ENCODE measurements at places on chromosomes 16 and 17.

- no peak for DNase-seq
Measured at GRCh38 chr16:60811657-60812056, 1224.6 kb downstream of the CDH8 start.

DNA sequence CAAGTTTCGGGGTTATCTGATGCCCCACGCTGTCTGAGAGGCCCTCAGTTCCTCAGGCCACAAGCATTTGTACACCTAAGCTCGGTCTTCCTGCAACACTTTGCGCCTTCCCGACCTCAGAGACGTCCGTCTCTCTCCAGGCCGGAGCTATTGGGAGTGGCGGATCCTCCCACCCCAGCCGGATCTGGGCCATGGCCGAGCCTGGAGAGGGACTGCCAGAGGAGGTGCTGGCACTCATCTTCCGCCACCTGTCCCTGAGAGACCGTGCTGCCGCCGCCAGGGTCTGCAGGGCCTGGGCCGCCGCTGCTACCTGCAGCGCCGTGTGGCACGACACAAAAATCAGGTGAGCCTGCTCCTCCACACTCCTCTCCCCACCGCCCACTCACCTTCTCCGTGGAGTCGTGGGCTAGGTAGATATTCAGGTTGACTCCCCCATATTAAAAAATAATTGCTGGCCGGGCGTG lies 1.9 kb downstream of the FBXL8 start:
- no peak for DNase-seq

DNA sequence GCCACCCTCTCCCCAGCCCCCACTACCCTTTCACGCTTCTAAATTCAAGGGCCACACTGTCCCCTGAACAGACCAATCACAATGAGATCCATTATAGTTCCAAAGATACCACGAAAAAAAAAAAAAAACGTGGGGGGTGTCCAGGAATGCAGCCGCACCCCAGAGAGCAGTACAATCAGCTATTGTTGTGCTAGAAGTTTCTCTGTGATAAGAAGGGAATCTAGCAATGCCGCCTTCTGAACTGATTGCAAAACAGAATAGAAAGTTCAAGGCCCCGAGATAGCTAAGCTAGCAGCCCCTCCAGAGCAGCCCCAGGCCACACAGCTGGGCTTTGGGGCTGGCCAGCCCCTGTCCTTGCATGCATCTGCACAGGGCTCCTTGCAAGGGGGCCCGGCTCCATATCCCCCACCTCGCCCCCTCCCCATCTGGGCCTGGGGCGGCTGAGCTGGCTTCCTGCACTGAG lies 86.9 kb upstream of the CBX4 start:
- DNase-seq = no peak

- DNase-seq = no peak
Measured at GRCh38 chr17:58283674-58284612, 3.2 kb upstream of the MPO start.

DNA sequence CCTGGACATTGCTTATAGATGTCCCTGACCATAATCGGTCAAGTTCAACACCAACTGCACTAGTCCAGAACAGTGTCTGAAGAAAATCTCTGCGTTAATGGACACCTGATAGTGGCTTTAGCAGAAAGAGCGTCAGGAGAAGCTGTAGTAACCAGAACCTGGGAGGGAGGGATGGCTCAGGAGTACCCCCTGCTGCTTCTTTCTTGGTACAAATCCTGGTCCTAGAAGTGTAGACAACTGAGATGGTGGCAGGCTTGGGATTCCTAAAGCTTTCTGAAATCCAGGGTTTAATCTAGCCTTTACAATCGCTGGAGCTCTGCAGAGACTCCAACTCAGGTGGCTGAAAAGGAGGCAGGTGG lies 5.4 kb downstream of the MAP3K14 start:
- no peak for DNase-seq

DNA sequence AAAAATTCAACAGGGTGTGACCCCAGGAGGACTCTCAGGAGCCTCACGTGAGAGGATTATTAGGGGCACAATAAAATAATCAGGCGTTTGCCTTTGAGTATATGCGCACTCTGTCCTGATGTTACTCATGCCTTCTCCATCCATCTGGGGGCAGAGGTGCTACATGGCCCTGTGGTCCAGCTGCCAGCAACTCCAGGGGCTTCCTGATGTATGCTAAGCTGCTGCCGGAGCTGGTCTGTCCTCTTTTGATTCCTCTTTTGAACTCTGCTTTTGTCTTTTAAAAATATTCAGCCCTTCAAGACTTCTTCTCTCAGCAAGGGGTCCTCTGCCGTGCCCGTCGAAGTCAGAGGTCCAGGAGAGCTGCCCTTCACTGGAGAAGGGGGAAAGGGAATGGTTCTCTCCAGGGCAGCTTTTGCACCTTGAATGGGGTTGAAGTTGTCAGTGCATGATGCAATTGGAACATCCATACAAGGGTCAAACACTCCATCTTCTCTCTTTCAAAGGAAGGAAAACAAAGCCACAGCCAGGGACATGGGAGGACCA lies 431.4 kb downstream of the SHISA9 start:
- DNase-seq = no peak

- no peak for DNase-seq
Measured at GRCh38 chr16:79747688-79748087, 147.2 kb upstream of the MAF start.

- DNase-seq = no peak
Measured at GRCh38 chr17:73286863-73287296, 24.9 kb downstream of the CDC42EP4 start.

GRCh38 chr17:55632893-55633292 lies 89.8 kb downstream of the TMEM100 start:
- no peak for DNase-seq

DNA sequence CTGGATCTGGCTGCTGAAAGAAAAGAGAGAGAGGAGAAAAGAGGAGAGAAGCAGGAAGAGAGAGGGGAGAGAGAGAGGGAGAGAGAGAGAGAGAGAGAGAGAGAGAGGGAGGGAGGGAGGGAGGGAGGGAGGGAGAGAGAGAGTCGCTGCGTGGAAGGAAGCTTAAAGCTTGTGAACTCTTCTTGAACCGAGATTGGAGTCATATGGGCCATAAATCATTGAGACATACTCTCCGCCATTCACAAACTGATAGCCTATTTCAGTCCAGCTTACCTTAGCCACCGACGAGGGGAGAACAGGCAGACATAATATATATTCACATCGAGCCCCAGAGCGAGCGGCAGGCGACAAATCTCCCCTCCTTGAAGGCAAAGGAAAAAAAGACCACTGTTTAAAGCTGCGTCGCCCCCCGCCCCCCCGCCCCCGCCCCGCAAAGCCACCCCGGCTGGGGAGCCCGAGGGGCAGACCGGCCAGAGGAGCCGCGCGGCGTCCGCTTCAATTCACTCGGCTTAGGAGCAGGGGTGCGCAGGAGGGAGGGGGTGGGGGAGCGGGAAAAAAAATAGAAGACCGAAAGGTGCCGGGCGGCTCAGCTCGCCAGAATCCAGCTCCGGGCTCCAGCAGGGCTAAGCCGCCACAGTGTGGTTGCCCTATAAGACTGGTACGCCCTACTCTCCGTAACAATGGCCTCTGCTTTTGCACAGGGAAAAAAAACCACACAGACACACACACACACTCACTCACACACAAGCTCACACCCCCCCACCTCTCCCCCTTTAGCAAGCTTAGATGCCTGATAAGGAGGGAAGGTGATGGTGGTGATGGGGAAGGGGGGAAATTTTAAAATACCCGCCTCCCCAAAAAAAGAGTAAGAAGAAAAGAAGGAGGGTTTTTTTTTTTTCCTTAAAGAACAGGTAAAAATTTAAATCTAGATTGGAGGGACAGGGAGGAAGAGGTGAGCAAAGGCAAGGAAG lies 10.6 kb upstream of the HOXB2 start:
- DNase-seq = no peak

GRCh38 chr16:56190677-56191155 lies 573 bp upstream of the GNAO1 start:
- no peak for DNase-seq

GRCh38 chr17:62980842-62981241 lies 14.8 kb downstream of the TANC2 start:
- DNase-seq = no peak

DNA sequence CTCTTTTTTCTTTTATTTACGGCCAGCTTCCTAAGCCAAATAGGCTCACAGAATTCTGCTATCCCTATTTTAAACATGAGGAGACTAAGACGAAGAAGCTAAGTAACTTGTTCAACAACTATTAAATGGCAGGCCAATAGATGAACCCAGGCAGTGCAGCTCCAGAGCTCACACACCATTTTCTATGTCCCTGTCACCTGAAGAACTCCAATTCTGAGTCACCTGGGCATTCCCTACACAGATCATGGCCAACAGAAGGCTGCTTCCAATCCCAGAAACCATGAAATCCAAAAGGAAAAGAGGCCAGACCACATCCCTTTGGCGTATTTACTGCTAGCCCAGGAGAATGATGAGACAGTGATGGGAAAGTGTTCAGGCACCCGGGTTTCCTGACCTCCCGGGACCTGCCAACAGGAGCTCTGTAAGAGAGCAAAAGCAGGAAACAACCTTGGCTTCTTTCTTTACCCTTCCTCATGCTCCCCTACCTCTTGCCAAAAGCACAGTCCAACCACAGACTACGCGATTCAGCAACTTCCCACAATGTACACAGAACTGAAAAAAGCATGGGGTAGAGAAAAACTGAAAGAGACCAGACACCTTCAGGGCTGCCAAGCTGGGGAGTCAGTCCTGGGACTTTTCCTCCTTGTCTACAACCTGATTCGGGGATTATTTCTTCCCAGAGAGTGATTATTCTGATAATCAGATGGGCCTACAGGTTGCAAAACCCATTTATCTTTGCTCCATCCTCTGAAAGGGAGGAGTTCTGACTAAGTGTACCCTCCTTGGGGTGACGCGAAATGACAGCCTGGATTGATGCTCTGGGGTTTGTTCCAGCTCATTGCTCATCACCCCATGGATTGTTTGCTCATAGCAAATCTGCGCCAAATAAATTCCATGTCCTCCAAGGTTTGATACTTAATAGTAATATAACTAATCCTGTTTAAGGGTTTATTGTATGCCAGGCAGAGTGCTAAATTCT lies 47.8 kb upstream of the HAS3 start:
- no peak for DNase-seq

DNA sequence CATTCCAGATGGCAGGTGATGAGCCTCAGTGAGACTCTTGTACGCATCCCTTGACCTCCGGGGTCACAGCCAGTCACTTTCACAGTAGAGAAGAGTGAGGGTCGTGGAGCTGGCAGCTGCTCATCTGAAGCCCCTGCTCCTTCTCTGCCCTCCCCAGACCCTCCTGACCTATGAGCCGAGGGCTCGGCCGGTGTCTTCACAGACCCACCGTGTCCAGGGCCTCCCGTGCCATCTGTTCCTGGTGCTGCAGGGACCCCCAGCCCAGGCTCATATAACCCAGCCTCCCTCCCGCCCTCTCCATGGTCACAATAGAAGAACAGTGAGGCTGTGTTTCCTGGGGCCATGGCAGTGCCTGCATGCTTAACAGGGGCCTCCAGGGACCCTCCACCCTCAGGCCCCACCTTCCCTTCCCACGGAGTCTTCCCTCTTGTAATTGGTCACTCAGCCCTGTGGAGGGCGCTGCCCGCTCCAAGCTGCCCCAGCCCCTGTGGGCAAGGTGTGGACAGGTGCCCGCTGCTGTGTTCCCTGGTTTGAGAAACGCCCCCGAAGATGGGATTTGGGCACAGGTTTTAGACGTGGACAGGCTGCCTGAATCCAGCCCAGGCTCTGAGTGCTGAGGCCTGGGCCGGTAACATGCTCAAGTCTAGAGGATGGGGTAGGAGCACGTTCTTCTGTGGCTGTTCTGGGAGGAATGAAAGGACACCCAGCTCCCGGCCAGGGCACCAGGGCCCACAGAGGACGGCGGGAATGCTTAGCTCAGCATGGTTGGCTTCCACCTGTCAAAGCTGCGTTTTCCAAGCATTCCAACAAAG lies 38.7 kb downstream of the ACSF3 start:
- DNase-seq = no peak

DNA sequence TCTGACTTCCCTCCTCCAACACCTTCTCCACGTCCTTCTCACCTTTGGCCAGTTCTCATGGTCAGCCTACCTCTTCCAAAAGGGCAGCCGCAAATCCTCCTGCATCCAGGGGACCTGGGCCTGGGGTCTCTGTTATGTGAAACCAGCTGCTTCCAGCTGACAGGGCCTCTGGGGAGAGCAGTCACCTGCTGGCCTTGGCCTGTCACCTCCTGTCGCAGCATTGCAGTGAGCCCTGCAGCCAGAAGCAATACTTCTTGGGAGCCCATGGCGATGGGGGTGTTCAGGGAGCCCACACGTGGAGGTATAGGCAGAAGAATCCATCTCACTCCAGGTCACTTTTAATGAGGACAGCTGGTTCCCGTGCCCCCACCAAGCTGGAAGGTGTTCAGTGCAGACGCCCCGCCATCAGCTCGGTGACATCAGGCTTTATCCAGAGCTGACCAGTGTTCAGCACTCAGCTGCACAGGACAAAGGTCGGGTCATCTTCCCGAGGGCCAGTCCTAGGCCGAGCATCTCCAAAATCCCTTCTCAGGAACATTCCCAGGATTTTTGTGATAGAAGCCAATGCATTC lies 1.7 kb upstream of the SLC47A2 start:
- no peak for DNase-seq

DNA sequence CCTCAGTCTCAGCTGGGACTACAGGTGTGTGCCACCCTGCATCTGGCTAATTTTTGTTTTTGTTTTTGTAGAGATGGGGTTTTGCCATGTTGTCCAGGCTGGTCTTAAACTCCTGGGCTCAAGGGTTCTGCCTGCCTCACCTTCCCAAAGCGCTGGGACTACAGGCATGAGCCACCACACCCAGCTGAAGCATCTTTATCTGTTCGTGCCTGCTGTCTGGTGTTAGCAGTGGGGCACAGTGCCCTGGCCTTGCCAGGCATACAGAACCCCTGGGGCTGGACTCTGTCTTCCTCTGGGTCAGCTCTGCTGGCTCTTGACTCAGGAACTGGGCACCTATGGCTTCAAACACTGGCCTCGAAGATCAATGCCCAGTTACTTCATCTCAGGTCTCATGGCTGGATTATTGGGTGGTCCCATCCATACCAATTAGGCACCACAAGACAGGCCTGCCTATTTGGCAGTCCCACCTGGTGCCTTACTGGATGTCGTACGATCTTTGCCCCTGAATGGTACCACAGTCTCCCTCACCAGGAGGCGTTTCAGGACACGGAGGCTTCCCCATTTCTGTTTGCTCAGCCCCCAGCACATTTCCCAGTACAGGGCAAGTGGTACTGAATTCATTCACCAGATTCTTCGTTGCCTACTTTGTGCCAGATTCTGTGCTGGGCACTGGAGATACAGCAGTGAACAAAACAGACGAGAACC lies 99.3 kb downstream of the RAB11FIP4 start:
- no peak for DNase-seq

DNA sequence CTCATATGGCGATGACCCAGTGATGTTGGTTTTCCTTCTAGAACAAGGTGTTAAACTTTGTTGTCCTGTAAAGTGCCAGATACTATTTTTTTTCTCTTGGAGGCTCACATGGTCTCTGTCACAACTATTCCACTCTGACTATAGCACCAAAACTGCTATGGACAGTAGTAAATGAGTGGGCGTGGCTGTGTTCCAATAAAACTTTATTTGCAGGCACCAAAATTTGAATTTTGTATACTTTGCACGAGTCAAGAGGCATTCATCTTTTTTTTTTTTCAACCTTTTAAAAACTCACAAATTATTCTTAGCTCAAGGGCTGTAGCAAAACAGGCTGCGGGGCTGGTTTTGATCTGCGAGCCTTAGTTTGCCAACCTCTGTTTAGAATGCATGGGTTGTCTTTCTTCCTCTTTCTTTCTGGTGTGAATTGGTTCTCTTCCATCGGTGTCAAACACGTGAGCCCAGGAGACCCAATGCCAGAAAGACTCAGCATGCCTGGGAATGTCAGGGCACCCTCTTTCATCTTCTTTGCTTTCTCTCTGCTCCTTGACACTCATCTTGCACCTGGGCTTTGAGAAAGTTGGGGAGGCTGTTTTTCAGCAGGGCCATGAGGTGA lies 2.1 kb downstream of the SYT17 start:
- DNase-seq = no peak

GRCh38 chr17:35879773-35880654 lies at the start of gene CCL5:
Gene CCL5 (minus strand): TSS chr17:35880360.
- DNase-seq = peak; percentile 2
